ENCODE measurements at places on chromosomes 3 and 15.
A peak's percentile ranks its signal among the peaks of the same experiment; 100 is the strongest.

- DNase-seq: no peak
These were observed 15.1 kb downstream of the CXCR6 start for GRCh38 chr3:45958321-45958791.

- DNase-seq: no peak
These were observed 5.4 kb upstream of the TBC1D21 start for GRCh38 chr15:73867956-73868355.

- peak; percentile 7 for DNase-seq
These were observed 164.4 kb upstream of the TOPAZ1 start for GRCh38 chr3:44077267-44077666.

DNA sequence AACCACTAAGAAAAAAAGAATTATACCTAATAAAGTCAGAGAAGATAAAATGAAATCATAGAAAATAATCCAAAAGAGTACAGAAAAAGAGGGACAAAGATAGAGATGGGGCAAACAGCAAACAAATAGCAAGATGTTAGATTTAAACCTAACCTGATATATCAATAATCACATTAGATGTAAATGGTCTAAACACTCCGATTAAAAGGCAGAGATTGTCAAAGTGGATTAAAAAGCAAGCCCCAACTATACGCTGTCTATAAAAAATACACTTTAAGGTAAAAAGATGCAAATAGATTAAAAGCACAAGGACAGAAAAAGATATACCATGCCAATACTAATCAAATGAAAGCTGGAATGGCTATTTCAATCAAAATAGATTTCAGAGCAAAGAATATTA, 16.8 kb downstream of the ADPGK start:
- no peak for DNase-seq

DNA sequence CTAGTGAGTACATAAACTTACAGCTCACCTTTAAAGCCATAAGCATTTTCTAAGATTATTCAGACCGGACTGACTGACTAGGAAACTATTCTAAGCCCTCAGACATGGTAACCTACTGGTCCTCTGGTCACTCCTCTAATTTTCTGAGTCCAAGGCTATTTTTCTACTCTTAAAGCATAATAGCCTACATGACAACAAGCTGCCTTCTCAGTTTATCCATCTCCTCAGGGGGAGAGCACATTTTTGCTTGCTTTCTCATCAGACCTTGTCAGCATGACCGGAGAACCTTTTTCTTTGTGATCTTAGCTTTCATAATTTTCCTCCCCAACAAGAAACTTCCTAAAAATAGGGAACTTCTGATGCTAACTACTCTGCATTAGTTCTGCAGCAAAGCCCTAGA, 38.4 kb downstream of the UBP1 start:
- DNase-seq: no peak

DNA sequence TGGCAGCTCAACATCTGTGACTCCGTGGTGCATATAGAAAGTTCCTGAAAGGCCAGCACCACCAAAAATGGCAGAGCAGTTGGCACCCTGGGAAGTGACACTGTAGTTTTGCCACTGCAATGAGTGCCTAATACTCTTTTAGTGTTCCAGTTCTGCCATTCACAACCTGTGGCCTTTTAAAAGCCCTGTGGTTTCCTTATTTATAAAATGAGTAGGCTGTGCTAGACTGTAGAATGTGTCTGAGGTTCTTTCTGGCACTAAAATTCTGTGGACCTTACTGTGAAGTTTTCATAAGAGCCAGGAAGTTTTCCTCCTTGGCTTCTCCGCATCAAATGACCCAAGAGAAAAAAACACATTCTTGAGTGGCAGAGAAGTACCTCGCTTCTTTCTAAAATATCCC, 74.1 kb downstream of the MME start:
- no peak for DNase-seq

DNA sequence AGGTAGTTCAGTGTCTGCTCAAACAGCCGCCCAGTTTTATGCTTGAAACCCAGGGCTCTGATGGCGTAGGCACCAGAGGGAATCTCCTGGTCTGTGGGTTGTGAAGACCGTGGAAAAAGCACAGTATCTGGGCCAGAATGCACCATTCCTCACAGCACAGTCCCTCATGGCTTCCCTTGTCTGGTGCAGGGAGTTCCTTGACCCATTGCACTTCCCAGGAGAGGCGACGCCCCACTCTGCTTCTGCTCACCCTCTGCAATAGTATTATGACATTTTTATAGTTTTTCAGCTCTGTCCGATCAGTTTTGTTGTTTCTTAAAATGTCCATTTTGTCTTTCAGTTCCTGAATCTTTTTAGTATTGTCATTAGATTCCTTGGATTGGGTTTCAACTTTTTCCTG, 343.5 kb downstream of the EDEM1 start:
- DNase-seq: no peak

DNA sequence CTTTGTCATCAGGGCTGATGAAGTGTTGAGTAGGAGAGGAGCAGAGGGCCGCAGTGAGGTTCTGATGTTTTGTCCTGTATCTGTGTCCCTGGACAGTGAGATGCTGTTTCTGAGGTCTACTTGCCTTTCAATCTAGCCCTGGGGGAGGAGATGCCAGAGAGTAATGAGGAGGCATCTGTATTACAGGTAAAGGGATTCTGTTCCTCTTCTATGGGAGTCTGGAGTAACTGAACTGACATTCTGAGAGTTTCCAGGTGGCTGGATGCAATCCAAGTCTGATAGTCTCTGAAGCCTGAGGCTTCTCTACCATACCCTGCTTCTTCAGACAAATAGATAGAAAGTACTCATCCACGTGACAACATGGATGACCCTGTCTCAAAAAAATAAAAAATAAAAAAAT, 60.9 kb downstream of the IL12A start:
- no peak for DNase-seq

DNA sequence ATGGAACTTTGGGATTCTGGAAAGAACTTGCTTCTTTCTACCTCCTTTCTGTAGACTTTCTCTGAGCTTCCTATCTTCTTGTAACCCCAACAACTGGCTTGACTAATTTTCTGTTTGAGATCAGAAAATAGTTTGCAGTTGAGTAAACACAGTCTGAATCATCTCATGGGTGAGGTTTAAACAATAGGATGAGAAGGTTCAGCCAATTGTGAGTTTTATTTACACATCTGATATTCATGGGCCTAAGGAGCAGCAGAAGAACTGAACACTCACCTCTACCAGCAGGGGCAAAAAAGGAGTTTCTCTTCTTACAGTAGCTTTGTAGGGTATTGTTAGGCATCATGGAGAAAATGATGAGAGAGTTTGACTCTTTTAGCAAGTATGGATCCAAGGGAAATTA, 54.2 kb downstream of the DTWD1 start:
- DNase-seq: no peak

- peak; percentile 45 for DNase-seq
These were observed 657 bp downstream of the TLNRD1 start for GRCh38 chr15:81001152-81002008.

GRCh38 chr15:90336705-90337141, 15.4 kb upstream of the ZNF774 start:
- no peak for DNase-seq

GRCh38 chr3:45841420-45841756, 531 bp downstream of the LZTFL1 start:
- no peak for DNase-seq

DNA sequence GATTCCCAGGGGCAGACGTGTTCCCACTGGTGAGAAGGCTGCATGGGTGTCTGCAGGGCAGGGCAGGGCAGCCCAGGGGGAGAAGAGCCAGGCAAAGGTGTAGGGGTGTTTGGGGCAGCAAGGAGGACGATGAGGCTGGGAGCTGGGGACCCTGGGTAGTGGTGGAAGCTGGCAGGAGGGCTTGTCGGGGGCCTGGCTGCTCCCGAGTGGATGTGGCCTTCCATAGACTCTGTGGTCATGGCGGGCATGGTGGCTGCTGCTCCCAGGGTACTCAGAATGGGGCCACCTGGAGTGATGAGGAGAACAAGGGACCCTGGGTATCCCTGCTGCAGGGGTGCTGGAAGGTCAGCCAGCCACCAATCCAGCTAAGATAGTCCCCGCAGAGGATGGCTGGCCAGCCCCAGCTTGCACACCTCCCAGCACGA, 107.5 kb downstream of the WNT7A start:
- DNase-seq: no peak

- DNase-seq: no peak
These were observed 13.6 kb downstream of the IGDCC4 start for GRCh38 chr15:65409036-65409631.

DNA sequence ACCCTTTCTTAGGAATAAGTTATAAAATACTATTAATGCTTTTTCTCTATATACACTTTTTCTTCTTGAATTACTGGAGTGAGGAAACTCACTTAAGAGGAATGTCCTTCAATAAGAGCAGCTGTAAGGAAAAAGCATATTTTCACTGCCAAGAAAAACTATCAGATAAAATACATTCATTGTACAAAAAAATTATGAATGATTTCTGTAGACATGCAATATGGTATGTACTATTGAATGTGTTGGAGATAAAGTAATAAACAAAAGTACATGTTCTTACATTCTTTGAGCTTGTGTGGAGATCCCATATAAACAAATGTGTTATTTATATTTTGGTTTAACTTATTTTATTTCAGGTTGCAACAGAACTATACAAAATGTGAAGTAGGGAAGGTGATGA, 241.0 kb upstream of the ZNF717 start:
- DNase-seq: no peak

DNA sequence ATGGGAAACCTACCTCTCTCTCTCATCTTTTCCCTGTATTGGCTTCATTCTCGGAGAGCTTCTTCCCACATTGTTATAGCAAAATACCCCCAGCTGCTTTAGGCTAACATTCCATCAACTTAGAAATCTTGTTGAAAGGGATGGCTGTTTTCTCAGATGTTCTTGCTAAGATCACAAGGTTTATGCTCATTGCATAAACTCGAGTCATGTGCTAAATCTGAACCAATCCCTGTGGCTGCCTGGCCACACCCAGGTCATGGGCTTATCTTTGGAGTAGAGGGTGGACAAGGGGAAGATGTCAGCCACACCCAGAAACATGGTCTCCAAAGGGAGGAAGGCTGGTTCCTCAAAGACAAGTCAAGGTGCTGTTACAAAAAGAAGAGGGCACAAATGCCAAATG, 150.6 kb upstream of the UMPS start:
- no peak for DNase-seq

Measured in NCI-H2171 treated with DMSO at 0.1 percent for 48 hours (cell line).